ENCODE measurements at places on chromosomes 11 and 22. TPM values are rescaled to one million over a fixed set of nuclear protein-coding genes. Genes with fewer than 3 reads are reported as not detected.

Gene PANX1
- polyA plus RNA-seq = 6.3 TPM

Gene CYTH4
- polyA plus RNA-seq = 5.1 TPM

Gene MAJIN
- not detected for polyA plus RNA-seq

Gene OR56A4
- not detected for polyA plus RNA-seq

Gene FGF4
- not detected for polyA plus RNA-seq

GRCh38 chr22:19614536-19614863 is 90.3 kb upstream of the CLDN5 start:
- DNase-seq = no peak

DNA sequence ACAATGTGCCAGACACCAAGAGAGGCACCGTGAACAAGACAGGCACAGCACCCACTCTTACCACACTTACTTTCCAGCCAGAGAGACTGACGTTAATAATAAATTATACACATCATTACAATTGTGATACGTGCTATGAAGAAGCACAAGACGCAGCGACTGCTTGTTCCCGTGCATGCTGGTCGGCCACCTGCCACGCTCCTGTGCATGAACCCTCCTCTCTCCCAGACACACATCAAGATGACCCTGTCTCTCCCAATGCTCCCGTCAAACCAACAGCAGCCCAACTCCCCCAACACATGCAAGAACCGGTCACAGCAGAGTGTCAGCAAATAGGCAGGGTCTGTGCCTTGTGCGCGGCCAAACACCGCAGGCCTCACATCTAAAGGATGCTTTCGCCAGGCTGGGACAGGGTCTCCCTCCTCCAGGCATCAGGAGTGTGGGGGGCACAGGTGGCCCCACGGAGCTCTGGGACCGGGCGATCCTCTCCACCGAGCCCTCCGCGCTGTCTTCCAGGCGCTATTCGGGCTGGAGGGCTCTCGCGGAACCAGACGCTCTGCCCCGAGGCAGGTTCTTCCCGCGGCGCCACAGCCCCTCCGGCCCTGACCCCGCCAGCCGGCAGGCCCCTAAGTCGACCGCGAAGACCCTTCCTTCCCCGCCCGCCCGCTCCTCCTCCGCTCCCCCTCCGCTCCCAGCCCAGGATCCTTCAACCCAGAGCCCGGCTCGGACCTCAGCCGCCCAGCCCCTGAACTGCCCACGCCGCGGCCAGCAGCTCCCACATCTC is 533 bp downstream of the SERGEF start:
- peak; percentile 69 for DNase-seq

GRCh38 chr11:133957900-133958299 is 1.1 kb upstream of the IGSF9B start:
- no peak for DNase-seq

DNA sequence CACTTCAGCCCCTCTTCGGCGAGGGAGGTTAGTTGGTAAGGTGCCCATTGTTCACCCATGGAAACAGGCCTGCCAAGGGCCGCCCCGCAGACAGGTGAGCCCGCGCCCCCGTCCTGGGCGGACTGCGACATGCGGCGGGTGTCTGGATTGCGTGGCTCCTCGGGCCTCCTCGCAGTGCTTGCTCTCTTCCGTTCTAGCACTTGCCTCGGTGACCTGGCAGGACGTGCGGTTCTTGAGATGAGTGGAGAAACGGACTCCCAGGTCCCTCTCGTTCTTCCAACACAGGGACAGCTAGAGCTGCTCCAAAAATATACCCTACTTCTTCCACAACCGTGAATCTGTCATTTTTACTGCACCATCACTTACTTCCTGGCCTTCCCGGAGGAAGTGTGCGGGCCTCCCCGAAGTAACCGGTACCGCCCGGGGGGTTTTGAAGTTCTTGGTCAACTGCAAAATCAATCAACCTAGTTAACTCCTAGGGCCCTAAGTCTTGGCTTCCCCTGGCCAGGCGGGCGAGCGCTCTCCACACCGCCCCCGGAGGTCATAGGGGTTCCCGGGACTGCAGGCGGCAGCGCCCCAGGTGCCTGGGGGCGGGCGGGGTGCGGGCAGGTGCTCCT is 745 bp upstream of the ZBTB44 start:
- DNase-seq = peak; percentile 70

DNA sequence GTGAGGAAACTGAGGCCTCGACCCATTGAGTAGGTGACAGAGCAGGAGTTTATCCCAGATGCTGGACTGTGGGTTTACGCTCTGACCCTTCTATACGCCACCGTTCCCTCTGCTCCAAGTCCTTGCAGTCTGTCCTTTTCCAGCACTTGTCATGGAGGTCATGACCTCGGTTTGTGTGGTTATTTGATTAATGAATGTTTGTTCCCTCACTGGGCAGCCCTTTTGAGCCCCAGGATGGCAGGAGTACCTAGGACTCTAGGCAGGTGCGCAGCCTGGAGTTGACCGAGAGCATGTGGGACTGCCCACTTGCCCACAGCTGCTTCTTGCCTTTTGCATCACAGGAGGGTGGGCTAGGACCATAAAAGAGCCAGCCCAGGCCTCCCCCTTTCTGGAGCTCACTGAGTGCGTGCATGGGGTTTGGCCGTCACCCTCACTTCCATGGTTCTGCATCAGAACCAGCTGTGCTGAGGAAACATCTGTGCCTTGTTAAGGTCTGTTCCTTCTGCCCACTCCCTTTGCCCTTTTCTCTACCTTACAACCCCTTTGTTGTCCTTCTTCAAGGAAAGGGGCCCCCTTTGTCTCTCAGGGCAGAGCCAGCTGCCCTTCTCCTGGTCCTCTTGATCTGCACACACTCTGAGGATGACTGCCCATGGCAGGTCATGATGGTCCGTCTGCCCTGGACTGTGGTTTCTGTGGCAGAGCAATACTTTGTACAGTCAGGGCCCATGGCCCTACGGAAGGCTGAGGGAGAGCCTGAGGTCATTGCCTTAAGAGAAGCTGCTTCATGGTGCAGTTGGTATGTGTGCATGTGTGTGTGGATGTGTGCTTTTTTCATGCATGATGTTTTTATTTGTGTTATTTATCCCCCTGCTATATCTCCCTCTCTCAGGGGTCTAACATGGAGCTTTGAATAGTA is 38.2 kb downstream of the BMAL1 start:
- no peak for DNase-seq

DNA sequence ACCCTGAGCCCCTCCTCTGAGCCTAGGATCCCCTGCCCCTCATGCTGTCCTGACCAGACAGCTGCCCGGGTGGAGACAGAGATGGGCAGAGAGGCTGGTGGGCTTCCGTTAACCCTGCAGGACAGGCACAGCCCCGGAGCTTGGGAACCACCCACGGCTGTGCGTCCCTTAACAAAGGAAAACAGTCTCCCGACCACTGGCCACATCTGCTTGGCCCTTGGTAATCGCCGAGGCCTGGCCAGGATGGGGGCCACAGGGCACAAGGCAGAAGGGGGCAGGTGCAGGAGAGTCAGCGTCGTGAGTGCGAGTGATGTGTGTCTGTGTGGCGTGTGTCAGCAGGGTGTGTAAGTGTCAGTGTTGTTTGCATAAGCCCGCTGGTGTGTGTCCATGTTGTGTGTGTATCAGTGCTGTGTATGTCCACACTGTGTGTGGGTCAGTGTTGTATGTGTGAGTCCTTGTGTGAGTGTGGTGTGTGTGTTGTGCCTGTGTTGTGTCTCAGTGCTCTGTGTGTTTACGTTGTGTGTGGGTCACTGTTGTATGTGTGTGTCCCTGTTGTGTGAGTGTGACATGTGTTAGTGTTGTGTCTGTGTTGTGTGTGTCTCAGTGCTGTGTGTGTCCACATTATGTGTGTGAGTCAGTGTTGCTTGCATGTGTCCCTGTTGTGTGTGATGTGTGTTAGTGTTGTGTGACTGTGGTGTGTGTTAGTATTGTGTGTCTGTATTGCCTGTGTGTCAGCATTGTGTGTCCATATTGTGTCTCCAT is 369.5 kb downstream of the BRD1 start:
- DNase-seq = no peak

- DNase-seq = no peak
Observed at GRCh38 chr11:36034551-36035331, 90.9 kb downstream of the LDLRAD3 start.

DNA sequence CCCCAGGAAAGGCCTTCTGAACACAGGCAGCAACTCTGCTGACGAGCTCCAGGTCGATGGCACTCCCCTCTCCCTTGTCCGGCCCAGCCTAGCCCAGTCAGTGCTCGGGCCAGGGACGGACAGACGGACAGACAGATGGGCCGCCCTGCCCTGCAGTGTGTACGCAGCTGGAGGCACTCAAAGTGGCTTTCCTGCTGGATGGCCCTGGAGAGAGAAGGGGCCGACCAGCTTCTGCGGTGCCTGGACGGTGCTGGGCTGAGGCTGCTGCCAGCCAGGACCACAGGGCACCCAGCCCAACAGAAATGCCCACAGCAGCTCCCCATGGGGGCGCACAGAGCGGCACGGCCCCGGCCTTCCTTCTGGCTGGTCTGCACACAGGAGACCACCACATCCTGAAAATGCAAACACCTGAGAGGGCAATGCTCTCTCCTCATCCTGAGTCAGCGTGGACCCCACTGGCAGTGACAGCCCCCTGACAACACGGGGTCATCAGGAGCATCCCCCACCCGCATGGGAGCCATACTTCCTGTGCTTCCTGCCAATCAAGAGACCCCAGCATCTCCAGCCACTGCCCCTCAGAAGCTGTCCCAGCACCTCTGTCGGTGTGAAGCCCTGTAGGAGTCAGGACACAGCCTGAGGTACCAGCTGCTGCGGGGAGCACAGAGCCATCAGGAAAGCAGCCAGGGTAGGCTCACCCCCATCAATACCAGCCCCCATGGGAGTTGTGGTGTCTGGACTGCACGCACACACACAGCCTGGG is 692 bp upstream of the MOB2 start:
- peak; percentile 74 for DNase-seq

GRCh38 chr11:43116071-43116470 is 195.7 kb upstream of the API5 start:
- no peak for DNase-seq

- DNase-seq = no peak
Observed at GRCh38 chr22:42608136-42608822, 6.4 kb downstream of the POLDIP3 start.

DNA sequence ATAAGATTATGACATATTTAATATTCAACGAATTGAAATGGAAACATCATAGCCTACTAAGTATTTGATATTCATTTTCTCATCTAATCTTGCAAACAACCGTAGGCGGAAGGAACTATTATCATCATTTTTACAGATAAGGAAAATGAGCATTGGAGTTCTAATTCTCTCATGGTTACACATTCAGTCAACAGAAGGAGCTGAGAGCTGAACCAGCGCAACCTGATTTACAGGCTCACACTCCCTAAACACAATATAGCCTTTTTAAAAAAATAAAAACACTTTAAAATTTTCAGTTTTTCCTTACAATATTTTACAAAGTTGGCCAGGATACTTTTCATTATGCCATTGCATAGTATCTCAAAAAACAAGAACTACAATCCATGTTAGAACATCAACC is 74.8 kb downstream of the APOL5 start:
- DNase-seq = no peak

DNA sequence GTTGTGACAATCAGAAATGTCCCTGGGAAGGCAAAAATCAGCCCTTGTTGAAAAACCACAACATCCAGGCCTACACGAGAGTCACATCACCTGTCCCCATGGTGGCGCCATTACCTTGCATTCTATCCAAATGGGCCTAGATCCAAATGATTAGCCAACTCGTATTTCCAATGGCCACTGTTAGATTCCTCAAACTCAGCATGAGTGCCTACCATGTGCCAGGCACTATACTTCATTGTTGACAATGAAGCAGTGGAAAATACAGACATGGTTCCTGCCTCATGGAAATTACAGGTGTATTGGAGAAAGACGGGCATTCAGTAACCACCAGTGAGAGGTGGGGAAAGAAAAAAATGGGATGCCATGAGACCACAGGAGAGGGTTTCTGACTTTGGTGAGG is 29.8 kb upstream of the CREB3L1 start:
- DNase-seq = no peak

GRCh38 chr11:61994981-61995380 is 27.5 kb upstream of the FTH1 start:
- no peak for DNase-seq

DNA sequence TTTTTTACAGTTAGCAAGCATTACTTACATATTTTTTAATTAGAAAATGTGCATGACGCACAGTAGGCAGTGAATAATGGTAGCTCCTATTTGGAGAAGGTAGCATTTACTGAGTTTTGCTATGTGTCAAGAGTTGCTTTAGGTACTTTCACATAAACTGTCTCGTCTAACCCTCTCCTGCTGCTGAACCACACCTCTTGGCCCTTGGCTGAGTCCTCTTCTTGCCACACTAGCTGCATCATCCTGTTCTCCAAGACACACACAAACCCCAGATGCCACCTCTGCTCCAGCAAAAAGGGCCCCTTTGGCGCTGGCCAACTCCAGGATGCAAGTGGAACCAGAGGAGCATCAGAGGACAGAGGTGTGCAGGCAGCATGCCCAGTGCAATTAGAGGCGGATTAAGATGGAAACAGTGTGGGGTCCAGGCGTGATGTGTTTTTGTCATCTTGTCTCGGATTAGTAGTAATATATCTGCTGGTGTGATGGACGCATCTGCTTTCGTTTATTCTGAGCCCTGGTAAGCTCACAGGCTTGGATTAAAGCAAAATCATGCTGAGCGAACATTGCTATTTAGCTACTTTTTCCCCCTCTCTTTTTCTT is 367.0 kb upstream of the CADM1 start:
- no peak for DNase-seq

DNA sequence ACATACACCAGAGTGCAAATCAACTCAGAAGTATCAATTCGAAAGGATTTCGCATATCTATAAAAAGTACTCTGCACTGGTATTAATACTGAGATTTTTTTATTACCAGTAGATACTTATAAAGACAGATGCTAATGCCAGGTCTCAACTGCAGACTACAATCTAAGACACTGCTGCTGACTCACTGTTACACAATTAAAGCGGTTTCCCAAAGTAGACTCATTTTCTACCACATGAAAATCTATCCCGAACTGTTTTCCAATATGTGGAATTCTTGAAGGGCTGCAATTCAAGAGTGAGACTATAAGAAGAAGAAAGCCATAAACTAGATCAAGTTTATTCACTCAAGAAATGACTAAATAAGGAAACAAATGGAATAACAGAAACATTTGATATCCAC is 57.2 kb upstream of the ARHGAP32 start:
- DNase-seq = no peak

DNA sequence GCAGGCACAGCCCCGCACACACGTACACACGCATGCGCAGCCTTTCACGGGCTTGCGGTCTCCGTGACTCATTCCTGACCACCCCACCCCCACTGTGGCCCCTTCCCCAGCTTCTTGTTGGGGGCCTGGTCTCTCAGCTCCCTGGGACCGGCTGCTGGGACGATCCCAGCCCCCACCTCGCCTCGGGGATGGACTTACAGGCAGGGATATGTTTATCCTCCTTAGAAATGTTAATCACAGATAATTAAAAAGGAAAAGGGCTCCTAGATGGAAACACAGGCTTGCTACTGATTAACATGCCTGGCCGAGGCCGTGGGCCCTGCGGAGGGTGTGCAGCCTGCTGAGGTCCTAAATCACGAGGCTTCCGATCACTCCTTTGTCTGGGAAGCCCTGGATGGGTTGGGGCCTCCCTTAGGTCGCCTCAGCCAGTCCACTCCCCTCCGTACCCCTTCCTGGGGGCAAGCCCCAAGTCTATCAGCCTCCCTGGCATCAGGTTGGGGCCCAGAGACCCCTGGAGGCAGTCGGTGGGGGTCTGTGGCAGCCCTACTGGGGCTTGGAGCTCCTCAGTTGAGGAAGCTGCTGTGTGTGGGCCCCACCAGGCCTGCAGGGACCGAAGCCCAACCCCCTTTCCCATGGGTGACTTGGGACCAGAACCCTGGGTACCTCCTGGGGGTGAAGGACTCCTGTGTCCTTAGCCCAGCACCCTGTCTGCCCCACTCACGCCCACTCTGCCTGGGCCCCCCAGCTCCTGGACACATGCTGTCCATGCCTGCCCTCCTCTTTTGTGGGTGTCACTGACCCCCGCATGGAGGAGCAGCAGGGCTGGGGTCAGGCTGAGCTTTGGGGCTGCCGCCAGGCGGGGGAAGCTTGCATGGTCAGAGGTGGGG is 20.6 kb downstream of the TSPAN4 start:
- DNase-seq = no peak

Measured in sigmoid colon (tissue), 7 donors.